Kidney epithelial cell (primary cell): ENCODE measurements at places on chromosomes 11 and 22. TPM values are rescaled to one million over a fixed set of nuclear protein-coding genes. Genes with fewer than 3 reads are reported as not detected.

DNA sequence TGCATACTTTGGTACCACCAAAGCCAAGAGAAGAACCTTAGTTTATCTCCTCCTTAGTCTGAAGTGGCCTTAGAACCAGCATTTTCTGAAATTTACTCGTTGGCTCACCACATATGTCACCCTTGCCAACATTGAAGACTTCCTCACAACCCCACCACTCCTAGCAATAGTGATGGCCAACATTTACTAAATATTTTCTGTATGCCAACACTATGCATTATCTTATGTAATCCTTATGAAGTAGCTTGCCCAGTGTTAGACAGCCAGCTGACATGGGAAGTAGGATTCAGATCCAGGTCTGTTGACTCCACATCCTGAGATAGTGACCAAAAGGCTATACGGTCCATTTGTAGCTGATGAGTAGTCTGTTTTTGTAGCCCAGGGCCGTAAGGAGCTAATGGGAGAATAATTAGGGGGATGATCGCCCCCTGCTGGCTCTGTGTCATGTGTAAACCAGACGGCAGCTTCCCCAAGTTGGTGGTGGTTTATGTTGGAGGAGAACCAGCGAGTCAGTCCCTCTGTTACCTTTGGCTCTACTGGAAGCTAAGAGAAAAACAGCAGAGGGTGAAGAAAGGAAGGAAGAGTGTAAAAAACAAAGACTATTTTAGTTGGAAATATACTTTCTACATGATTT is 120.5 kb upstream of the RASSF10 start:
- no peak for DNase-seq

DNA sequence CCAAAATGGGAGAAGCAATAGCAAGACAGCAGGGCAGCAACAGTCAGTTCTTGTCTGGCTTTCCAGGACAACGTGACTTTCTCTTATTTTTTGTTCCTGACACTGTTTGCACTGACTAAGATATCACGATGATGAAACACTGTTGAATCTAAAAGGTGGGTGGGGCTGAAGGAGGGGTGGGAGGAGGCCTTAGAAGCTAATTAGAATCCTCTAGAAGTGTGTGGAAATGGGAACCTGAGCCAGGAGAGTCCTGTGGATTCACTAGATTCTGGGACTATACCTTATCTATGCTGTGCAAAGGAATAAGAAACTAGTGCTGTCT is 300.3 kb downstream of the ST3GAL4 start:
- DNase-seq: no peak

WDR74 gene
- total RNA-seq: 90.2 and 92.8 TPM in 2 replicates

GRCh38 chr22:41787331-41787730 is 13.1 kb upstream of the CCDC134 start:
- DNase-seq: no peak

GRCh38 chr11:69697861-69698260 is 6.0 kb downstream of the FGF19 start:
- no peak for DNase-seq
